Lung (tissue), 17 donors: ENCODE measurements at places on chromosomes 5 and 9. TPM values are rescaled to one million over a fixed set of nuclear protein-coding genes. Genes with fewer than 3 reads are reported as not detected.
A peak's percentile ranks its signal among the peaks of the same experiment; 100 is the strongest.

DNA sequence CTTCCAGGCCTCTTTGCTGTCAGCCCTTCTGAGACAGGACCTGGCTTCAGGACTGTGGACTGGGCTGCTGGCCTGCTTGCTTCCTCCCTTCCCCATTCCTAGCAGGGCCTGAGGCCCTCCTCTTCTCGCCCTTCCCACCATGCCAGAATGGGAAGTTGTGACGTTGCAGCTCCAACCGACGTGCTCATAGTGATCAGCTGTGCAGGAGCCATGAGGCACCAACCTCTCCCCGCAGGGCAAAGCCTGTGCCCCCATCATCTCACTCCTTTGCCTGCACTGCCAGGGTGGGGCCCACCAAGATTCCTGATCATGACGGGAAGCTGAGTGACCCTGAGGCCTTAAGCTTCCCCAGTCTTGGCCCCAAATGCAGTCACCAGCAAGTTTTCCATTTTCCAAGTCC lies 45.1 kb upstream of the GARNL3 start:
- no peak overlapping the region for H3K4me3 ChIP-seq
- no peaks in the 10 kb centered on the region for H3K4me1 ChIP-seq
- no peaks in the 10 kb centered on the region for H3K36me3 ChIP-seq
- H3K27ac ChIP-seq = no peak overlapping the region
- no peak for DNase-seq

FSTL4 gene
- 0.26 TPM for total RNA-seq

ARHGEF37 gene
- 4.5 TPM for total RNA-seq

DNA sequence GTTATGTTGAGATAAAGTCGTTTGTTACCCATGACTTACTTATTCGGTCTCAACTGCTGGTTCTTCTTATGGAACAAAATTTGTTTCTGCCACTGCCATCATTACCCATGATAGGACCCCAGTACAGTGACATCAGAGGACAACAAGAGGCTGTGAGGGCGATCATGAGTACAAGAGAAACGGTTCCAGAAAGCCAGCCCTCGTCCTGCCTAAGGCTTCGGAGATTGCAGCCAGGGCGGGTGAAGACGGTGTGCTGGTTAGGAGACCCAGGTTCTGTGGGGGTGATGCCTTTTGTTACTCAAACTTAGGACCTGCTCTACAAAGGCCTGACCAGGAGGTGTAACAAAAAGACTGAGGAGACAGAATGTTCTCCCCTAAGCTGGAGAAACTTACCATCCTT lies 10.9 kb downstream of the FYB1 start:
- no peak overlapping the region for H3K27ac ChIP-seq
- no peaks in the 10 kb centered on the region for H3K4me1 ChIP-seq
- H3K27me3 ChIP-seq = no peaks in the 10 kb centered on the region
- no peak for DNase-seq
- H3K36me3 ChIP-seq = no peaks in the 10 kb centered on the region

PCDHB15 gene
- 8.0 TPM for total RNA-seq

PSIP1 gene
- total RNA-seq = 29.5 TPM

DNA sequence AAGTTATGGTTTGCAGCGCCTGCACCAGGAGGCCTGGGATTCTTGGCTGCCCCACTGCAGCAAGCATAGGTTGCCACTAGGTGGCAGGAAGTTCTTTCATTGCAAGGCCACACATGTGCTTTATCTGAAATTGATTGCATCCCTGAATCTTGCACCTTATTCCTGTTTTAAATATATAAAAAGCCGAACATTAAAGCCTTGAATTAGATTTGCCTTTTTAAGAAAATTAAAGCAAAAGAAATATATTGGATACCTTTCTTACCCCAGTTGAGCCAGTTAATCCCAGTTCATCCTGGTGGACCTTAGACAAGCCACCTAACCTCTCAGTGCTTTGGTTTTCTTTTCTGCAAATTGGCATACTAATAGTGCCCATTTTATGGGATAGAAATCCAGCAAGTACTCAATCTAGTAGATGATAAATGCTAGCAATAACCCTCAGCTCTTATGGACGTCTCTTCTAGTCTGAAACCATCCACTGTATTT lies 6.3 kb upstream of the TRMT10B start:
- peak; percentile 61 for DNase-seq
- no peaks in the 10 kb centered on the region for H3K27me3 ChIP-seq
- no peak overlapping the region for H3K4me3 ChIP-seq
- H3K36me3 ChIP-seq = no peaks in the 10 kb centered on the region

SPINK5 gene
- 4.2 TPM for total RNA-seq

- no peak overlapping the region for H3K4me3 ChIP-seq
- DNase-seq = peak; percentile 54
- H3K27me3 ChIP-seq = no peaks in the 10 kb centered on the region
These were observed 181.1 kb upstream of the SPEF2 start for GRCh38 chr5:35436400-35437057.

DNA sequence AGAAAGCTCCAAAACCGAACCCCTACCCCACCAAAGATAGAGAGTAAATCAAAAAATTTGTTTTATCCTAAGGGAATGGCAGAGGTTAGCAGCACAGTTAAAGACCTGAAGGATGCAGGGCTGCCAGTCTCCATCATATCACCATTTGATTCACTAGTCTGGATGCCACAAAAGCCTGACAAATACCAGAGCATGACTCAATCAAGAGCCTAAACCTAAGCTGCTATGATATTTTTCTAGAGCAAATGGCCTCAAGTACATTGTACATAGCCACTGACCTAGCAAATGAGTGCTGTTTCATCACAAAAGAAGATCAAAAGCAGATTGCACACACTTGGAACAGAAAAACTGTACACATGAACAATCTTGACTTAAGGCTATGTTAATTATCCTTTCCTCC lies 48.0 kb downstream of the DPYSL3 start:
- no peaks in the 10 kb centered on the region for H3K27me3 ChIP-seq
- H3K27ac ChIP-seq = no peak overlapping the region
- no peaks in the 10 kb centered on the region for H3K4me1 ChIP-seq
- no peak overlapping the region for H3K4me3 ChIP-seq
- DNase-seq = no peak
- no peaks in the 10 kb centered on the region for H3K36me3 ChIP-seq

DNA sequence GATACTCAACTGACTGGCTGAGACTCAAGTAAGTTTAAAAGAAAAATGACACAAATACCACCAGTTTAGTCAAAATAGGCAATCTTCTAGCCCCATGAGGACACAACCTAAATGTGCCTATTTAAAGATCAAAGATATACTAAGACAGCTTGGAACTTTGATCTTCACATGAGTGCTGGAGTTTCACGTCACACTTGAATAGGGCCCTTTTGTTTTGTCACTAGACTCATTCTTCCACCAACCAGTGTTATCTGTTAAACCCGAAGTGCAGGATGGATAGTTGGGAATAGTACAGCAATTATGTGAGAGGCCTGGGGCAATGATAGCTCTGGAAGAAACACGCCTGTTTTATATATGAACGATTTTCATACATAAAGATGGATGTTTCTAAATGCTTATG lies 792.8 kb upstream of the NUDT12 start:
- no peak overlapping the region for H3K27ac ChIP-seq
- no peaks in the 10 kb centered on the region for H3K36me3 ChIP-seq
- no peak for DNase-seq
- H3K4me3 ChIP-seq = no peak overlapping the region
- no peaks in the 10 kb centered on the region for H3K4me1 ChIP-seq

- no peaks in the 10 kb centered on the region for H3K36me3 ChIP-seq
- peak; percentile 22 for DNase-seq
- H3K4me1 ChIP-seq = peaks cover 3% of the 10 kb centered on the region
- H3K4me3 ChIP-seq = no peak overlapping the region
- H3K27ac ChIP-seq = no peak overlapping the region
These were observed 90.7 kb upstream of the MOCS2 start for GRCh38 chr5:53200306-53200705.

- peaks cover 5% of the 10 kb centered on the region for H3K4me1 ChIP-seq
- H3K4me3 ChIP-seq = no peak overlapping the region
- DNase-seq = no peak
- peaks cover 6% of the 10 kb centered on the region for H3K27me3 ChIP-seq
- no peaks in the 10 kb centered on the region for H3K36me3 ChIP-seq
These were observed 1.8 kb upstream of the LRRC14B start for GRCh38 chr5:189486-189885.

GRCh38 chr9:117060963-117061362 lies 353.9 kb downstream of the ASTN2 start:
- no peaks in the 10 kb centered on the region for H3K36me3 ChIP-seq
- no peak for DNase-seq
- H3K27ac ChIP-seq = no peak overlapping the region
- no peak overlapping the region for H3K4me3 ChIP-seq

DNA sequence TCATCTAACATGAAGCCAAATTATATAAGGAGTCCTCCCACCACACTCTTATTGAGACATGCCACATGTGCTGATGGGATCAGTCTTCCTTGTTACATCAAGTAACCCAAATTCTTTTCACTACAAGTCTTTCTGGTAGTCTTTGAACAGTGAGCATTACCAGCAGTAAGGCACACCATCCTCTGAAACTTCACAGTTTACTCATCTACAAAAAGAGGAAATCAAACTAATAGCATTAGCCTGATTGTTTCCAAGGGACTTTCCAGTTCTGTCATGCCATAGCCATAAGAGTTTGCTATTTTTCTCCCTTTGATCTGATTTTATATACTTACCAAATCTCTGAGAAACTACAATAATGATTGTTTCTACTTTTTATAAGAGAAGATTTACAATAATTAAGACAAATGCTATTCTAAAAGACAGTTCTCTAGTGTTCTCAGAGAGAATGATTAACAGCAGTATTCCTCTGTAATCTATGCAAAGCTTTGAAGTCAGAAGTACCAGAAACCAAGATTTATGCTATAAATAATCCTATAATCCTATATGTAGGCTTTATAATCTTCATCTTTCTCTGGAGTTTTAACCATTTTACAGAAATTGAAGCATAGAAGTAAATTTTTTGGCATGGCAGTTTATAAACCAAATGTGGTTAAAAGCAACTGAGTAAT lies 166.2 kb upstream of the ACO1 start:
- H3K4me3 ChIP-seq = no peak overlapping the region
- H3K36me3 ChIP-seq = no peaks in the 10 kb centered on the region
- no peak overlapping the region for H3K27ac ChIP-seq

- peak overlapping the region; percentile 51 for H3K4me3 ChIP-seq
- peaks cover 26% of the 10 kb centered on the region for H3K4me1 ChIP-seq
- H3K27ac ChIP-seq = peak overlapping the region; percentile 39
These were observed 1.4 kb downstream of the AKNA start for GRCh38 chr9:114386361-114386885.

DNA sequence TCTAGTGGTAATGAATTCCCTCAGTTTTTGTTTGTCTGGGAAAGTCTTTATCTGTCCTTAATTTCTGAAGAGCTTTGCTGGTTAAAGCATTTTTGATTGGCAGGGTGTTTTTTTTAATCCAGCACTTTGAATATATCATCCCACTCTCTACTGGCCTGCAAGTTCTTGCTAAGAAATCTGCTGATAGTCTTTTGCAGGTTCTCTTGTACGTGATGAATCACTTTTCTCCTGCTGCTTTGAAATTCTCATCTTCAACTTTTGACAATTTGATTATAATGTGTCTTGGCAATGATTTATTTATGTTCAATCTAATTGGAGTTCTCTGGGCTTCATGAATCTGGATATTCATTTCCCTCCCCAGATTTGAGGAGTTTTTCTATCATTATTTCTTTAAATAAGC lies 8.1 kb upstream of the TMEM215 start:
- no peak overlapping the region for H3K27ac ChIP-seq
- no peaks in the 10 kb centered on the region for H3K27me3 ChIP-seq
- DNase-seq = no peak
- no peak overlapping the region for H3K4me3 ChIP-seq
- no peaks in the 10 kb centered on the region for H3K4me1 ChIP-seq
- no peaks in the 10 kb centered on the region for H3K36me3 ChIP-seq

- no peak for DNase-seq
- no peak overlapping the region for H3K27ac ChIP-seq
- H3K4me3 ChIP-seq = no peak overlapping the region
- no peaks in the 10 kb centered on the region for H3K36me3 ChIP-seq
- peaks cover 2% of the 10 kb centered on the region for H3K27me3 ChIP-seq
These were observed 12.0 kb upstream of the ACSL6 start for GRCh38 chr5:132023258-132024116.

- no peaks in the 10 kb centered on the region for H3K4me1 ChIP-seq
- no peaks in the 10 kb centered on the region for H3K27me3 ChIP-seq
- DNase-seq = no peak
- H3K27ac ChIP-seq = no peak overlapping the region
These were observed 41.0 kb downstream of the ALDH1A1 start for GRCh38 chr9:72911816-72912215.

- H3K36me3 ChIP-seq = no peaks in the 10 kb centered on the region
- no peak overlapping the region for H3K27ac ChIP-seq
- H3K4me1 ChIP-seq = no peaks in the 10 kb centered on the region
- H3K27me3 ChIP-seq = no peaks in the 10 kb centered on the region
- DNase-seq = no peak
- H3K4me3 ChIP-seq = no peak overlapping the region
These were observed 565.8 kb upstream of the NUDT12 start for GRCh38 chr5:104128348-104128747.

DNA sequence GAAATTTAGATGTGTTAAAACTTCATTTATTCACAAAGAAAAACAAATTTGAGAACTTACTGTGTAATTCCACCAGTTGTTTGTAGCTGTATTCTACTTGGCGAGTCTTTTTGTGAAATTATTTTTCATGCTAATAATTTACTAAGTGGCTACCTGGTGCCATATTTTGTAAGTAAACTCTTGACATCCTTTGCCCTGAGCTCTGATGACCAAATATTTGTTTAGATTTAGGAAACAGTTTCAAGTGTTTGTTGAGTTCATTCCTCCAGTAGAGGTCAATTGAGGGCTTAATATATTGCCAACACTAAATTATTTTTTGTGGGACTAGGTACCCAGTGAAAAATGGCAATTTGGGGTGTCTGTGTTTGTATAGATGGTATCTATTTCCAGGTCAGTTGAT lies 3.7 kb downstream of the CNTLN start:
- H3K36me3 ChIP-seq = no peaks in the 10 kb centered on the region
- no peak for DNase-seq
- peaks cover 18% of the 10 kb centered on the region for H3K4me1 ChIP-seq
- H3K27me3 ChIP-seq = no peaks in the 10 kb centered on the region
- no peak overlapping the region for H3K27ac ChIP-seq

GRCh38 chr5:131242728-131243255 lies 21.1 kb upstream of the CDC42SE2 start:
- H3K36me3 ChIP-seq = no peaks in the 10 kb centered on the region
- H3K27me3 ChIP-seq = no peaks in the 10 kb centered on the region
- H3K4me3 ChIP-seq = no peak overlapping the region
- H3K27ac ChIP-seq = no peak overlapping the region
- H3K4me1 ChIP-seq = no peaks in the 10 kb centered on the region

DNA sequence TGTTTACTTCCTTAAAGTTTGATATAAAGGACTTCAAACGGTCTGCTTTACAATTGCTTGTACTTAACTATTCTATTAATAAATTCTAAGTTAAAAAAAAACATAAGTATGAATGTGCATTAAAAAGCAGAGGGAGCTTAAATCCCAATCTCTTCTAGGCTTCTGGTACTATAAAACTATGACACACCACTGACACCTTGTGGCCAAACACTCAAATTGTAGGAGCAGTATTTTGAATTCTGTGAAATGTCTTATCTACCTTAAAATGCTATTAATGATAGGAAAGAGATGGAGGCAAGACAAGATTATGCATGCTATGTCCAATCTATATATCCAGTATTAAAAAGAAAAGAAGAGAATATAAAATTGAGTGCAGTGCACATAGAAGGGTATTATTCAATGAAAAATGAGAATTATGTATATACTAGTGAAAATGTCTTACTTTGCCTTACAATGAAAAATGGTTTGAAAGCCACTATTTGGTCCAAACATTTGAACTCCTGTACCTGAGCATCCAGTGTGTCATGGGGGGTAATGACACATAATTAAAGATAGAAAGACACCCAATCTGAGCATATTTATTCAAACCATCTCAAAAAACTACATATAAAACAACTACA lies 87.6 kb downstream of the ERP44 start:
- no peak overlapping the region for H3K27ac ChIP-seq
- peak; percentile 31 for DNase-seq
- no peaks in the 10 kb centered on the region for H3K27me3 ChIP-seq
- no peaks in the 10 kb centered on the region for H3K4me1 ChIP-seq
- H3K36me3 ChIP-seq = peaks cover 7% of the 10 kb centered on the region
- no peak overlapping the region for H3K4me3 ChIP-seq
